CD14-positive monocyte (primary cell): ENCODE measurements at places on chromosomes 7 and 10. TPM values are rescaled to one million over a fixed set of nuclear protein-coding genes. Genes with fewer than 3 reads are reported as not detected.

DNA sequence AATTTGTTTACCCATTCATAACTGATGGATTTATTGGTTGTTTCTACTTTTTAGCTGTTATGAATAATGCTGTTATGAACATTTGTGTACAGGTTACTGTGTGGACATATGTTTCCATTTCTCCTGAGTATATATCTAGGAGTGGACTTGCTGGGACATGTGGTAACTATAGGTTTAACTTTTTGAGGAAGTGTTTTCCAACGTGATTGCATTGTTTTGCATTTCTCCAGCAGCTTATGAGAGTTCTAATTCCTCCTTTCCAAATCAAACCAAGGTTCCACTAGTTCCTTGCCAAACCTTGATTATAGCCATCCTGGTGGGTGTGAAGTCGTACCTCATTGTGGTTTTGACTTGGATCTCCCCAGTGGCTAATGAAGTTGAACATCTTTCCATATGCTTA is 2.6 kb upstream of the PRF1 start:
- peak; percentile 14 for DNase-seq
- no peak overlapping the region for H3K27ac ChIP-seq
- H3K36me3 ChIP-seq, result no peaks in the 10 kb centered on the region
- H3K27me3 ChIP-seq, result no peaks in the 10 kb centered on the region
- no peak overlapping the region for H3K4me3 ChIP-seq
- no peaks in the 10 kb centered on the region for H3K4me1 ChIP-seq

GRCh38 chr7:39094731-39095130 is 117.0 kb downstream of the POU6F2 start:
- no peak for DNase-seq
- H3K4me1 ChIP-seq, result no peaks in the 10 kb centered on the region
- no peaks in the 10 kb centered on the region for H3K27me3 ChIP-seq
- H3K36me3 ChIP-seq, result no peaks in the 10 kb centered on the region

GRCh38 chr10:62726638-62727037 is 77.9 kb upstream of the ADO start:
- H3K36me3 ChIP-seq, result no peaks in the 10 kb centered on the region
- no peaks in the 10 kb centered on the region for H3K27me3 ChIP-seq
- no peak for DNase-seq
- H3K4me3 ChIP-seq, result no peak overlapping the region

GRCh38 chr7:53326634-53327033 is 291.2 kb downstream of the POM121L12 start:
- H3K36me3 ChIP-seq, result no peaks in the 10 kb centered on the region
- no peaks in the 10 kb centered on the region for H3K4me1 ChIP-seq
- no peak overlapping the region for H3K4me3 ChIP-seq
- H3K27me3 ChIP-seq, result no peaks in the 10 kb centered on the region
- DNase-seq, result no peak

GRCh38 chr10:75954486-75954885 is 523.1 kb downstream of the LRMDA start:
- H3K27ac ChIP-seq, result peak overlapping the region; percentile 74
- no peaks in the 10 kb centered on the region for H3K27me3 ChIP-seq
- DNase-seq, result no peak
- H3K4me1 ChIP-seq, result peaks cover 58% of the 10 kb centered on the region

The LIPN gene
- polyA plus RNA-seq, result 4.8 and 8.9 TPM in 2 replicates

DNA sequence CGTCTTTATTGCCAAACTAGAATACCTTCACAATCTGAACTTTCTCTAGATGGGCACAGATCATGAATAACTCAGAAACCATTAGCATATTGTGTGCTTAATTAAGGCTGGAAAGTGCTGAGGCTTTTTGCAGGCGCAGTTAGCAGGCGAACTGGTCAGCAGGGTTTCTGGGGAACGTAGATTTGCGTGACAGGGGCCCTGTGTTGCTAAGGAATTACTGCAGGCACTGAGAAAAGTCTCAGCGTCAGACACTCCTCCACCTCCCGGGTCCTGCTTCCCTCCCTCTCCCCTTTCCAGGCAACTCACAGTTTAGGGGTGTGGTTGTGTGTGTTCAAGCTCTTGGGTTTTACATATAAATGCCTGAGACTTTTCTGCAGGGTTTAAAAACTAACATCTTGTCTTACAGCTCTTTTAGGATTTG is 2.2 kb downstream of the MAP3K8 start:
- no peaks in the 10 kb centered on the region for H3K27me3 ChIP-seq
- peak; percentile 53 for DNase-seq
- peak overlapping the region; percentile 74 for H3K27ac ChIP-seq
- H3K4me3 ChIP-seq, result peak overlapping the region; percentile 96
- H3K4me1 ChIP-seq, result peaks cover 46% of the 10 kb centered on the region

GRCh38 chr7:155509725-155510551 is 36.4 kb downstream of the CNPY1 start:
- peaks cover 97% of the 10 kb centered on the region for H3K27me3 ChIP-seq
- no peaks in the 10 kb centered on the region for H3K36me3 ChIP-seq
- no peak overlapping the region for H3K27ac ChIP-seq
- no peak for DNase-seq

DNA sequence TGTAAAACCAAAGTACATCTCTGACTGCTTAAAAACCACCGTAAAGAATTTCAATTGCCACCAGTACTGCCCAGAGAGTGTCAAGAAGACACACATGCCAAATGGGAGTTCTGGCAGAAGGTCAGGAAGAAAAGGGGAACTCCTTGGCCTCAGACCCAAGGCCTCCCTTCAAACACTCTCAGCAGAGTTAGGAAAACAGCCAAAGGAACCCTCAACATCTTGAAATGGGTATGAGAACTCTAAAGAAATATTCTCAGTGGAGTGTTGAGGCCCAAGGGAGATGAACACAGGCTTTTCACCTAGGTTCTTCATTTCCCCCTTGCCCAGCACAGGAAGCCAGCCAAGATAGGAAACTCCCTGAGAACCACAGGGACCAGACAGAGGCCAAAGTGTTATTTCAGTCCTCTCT is 96.1 kb upstream of the ASAH2 start:
- no peak overlapping the region for H3K27ac ChIP-seq
- no peaks in the 10 kb centered on the region for H3K4me1 ChIP-seq
- peak; percentile 33 for DNase-seq
- H3K4me3 ChIP-seq, result no peak overlapping the region
- H3K36me3 ChIP-seq, result peaks cover 21% of the 10 kb centered on the region

The NPVF gene
- not detected for polyA plus RNA-seq

GRCh38 chr7:2918406-2918805 is 74.3 kb upstream of the GNA12 start:
- H3K27ac ChIP-seq, result no peak overlapping the region
- H3K4me3 ChIP-seq, result no peak overlapping the region
- H3K4me1 ChIP-seq, result no peaks in the 10 kb centered on the region
- no peaks in the 10 kb centered on the region for H3K27me3 ChIP-seq
